ENCODE measurements at places on chromosomes 4 and X.

GRCh38 chr4:84952776-84953175 lies 13.7 kb downstream of the WDFY3 start:
- DNase-seq = no peak

DNA sequence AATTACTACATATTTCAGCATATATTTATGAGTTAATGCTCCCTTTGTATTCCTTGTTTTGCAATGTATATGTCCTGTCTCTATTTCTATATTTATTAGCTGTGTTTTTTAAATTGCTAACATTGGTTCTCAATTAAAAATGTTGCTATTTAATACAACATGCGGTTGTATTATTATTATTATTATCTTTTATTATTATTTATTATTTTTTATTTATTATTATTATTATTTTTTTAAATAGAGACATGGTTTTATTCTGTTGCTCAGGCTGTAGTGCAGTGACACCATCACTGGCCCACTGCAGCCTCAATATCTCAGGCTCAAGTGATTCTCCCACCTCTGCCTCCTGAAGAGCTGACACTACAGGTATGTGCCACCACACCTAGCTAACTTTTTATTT lies 1005.9 kb upstream of the ADGRL3 start:
- no peak for DNase-seq

DNA sequence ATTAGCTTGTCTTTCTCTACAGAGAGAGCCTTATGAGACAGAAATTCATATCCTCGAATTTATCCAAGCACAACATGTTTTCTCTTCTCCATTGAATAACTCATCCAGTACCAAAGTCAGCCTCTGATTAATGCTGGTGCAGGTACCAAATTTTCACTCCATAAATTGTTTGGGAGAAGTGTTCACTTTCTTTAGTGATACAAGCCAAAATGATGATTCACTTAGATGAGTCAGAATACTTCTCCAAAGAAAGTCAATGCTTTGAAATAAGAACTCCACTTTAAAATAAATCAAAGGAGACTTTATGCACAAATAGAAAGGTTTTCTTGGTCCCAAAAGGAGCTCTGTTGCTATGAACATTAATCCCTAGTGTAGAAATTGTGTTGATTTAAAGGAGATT lies 60.2 kb downstream of the MAOB start:
- DNase-seq = no peak

GRCh38 chr4:148704291-148704690 lies 262.1 kb upstream of the NR3C2 start:
- DNase-seq = no peak

GRCh38 chr4:56874923-56875322 lies 32.8 kb upstream of the REST start:
- no peak for DNase-seq

DNA sequence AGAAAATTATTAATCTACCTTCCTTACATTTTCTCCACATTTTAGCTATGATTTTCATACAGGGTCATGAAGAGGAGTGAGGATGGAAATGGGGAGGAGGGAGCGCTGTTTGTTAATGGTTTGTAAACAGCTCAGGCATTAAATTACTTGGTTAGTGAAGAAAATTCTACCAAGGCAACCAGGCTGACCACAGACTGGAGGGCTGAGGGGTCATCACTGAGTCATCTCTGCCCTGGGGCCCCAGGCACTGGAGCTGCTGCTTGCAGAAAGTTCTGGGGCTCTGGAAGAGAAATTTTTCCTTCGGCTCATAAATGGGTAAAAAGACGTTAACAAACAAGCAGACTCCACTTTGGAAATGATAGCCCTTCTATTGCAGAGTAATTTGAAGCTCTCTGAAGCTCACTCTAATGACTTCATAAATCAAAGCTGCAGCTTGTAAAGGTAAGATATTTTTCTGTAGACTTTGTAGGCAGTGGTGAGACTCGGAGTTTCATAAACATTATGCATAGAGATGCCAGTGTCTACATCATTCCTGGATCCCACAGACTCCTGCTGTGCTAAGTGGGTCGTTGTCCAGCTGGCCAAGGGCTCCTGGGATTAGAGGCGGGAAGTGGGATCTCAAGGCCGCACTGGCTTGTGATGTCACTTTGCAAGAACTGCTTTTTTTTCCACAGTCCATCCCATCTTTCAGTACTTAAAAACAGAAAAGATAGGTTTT lies 159.6 kb downstream of the PTTG2 start:
- DNase-seq = no peak

GRCh38 chr4:182741054-182741453 lies 176.1 kb downstream of the DCTD start:
- no peak for DNase-seq

- no peak for DNase-seq
Observed at GRCh38 chrX:10444204-10444603, 176.2 kb downstream of the MID1 start.

DNA sequence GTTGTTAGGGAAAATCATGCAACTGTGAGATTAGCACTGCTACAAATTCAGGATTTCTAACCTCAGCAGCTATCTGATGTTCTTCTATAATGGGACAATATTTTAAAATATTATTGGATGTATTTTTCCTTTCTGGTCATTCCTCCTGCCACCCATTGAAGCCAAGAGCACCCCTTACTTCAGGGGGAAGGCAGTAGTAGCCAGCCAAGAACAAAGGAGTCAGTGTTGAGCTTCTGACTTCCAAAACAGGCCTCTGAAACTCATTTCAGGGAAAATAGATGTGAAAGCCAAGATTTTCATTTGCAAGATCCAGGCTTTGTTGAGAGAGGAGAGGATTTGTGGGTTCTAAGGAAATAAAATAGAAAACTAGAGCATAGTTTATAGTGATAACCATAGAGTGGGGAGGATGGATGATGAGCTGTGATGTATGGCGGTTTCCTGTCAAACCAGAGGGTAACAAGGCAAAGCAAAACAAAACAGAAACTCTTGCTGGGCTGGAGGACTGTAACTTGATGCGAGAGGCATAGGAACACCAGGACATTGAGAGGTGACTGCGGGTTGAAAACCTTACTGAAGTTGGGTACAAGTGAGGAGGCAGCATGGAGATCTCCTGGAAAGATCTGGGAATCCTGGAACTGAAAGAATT lies 173.7 kb upstream of the LEF1 start:
- DNase-seq = peak; percentile 6

DNA sequence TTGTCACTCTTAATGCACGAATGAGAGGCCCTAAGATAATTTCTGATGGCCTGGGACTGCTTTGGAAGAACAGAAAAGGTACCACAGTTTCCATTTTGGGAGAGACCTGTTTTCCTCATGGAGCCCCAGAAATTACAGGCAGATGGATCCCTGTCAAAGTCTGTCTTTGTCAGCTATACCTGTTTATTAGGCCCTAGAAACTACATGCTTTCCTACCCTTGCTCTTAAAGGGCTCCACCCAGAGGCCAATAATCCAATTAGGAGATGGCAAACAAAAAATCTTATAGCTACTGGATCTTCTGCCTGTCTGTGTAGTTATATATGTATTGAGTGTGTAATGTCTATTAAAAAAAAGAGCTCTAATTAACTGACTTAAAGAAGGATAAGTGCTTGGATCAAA lies 141.3 kb downstream of the NR3C2 start:
- DNase-seq = no peak

DNA sequence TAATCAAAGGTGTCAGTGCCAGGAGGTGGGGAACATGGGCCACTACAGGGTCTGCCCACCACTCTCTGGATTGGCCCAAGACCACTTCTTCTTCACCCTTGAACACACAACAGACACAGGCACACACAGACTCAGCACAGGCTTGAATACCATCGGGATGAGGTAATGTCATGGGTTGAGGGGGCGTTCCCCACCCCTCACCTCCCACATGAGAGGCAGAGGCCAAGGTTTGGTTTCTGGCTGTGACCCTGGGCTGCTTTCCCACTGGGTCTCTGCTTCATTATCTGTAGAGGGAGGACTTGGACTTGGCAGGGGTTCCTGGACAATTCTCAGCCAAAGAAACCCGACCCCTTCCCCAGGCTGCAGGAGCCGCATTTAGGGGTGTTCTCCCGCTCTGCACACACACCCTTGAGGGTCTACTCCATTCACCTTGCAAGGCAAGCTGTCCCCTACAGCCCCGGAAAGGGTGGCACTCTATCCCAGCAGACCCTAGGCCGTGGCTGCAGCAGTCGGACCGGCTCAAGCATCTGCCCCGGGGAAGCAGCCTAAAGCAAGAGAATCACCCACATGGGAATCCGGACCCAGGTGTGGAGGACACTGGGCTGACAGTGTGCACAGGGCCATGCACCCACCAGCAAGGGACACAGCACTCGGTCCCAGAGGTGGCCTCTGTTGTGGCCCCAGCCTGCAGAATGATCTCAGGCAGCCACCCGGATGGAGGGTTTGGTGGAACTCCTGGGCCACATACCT lies 62.4 kb downstream of the TRMT44 start:
- DNase-seq = no peak

- no peak for DNase-seq
Observed at GRCh38 chrX:132482632-132483031, 6.2 kb downstream of the MBNL3 start.

DNA sequence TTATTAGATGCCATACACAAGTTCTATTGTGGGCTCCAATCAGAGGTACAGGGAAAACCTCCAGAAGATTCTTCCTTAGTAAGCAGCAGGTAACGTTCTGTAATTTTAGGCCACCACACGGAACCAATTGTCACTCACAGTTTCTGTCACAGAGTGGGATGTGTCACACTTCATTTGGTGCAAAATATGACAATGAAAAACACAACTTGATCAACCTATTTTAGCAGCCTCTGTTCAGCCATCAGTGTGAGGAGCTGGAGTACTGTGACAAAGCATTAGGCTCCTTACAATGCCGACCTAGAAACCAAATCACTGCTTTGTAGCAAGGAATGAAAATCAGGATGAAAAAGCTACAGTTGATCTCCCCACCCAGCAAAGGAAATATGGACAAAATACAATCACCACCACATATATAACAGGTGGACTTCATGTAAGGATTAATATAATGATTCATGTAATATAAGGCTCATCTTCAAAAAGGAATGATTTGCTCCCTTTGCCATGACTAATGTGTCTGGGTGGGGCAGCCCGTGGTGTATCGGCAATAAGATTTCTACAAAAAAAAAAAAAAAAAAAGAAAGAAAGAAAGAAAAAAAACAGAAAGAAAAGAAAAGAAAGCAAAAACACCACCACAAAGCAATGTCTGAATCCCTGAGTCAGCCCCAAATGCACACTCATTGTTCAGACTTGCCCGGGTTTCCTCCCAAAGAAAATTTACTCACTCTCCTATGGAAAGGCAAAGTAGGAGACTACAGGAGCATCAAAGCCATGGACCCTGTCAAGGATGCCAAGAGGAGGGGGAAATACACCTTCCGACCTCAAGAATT lies 36.0 kb downstream of the SLC9A7 start:
- no peak for DNase-seq

DNA sequence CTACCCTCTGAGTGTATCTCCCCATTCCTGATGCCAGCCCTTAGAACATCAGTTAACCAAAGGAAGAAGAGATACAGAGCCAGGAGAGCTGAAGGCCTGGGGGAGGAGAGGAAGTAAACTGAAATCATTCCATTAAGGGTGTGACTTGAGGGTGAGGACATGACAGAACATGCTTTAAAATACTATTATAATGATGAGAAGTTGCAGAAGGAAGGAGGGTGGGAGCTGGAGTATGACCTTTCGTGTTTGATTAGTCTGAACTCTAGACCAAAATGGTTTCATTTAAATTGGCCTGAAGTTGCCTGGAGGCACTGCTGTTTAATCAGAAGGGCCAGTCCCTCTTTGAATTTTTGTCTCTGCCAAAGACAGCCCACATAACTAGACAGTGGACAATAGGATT lies 11.4 kb downstream of the INTS6L start:
- DNase-seq = no peak

DNA sequence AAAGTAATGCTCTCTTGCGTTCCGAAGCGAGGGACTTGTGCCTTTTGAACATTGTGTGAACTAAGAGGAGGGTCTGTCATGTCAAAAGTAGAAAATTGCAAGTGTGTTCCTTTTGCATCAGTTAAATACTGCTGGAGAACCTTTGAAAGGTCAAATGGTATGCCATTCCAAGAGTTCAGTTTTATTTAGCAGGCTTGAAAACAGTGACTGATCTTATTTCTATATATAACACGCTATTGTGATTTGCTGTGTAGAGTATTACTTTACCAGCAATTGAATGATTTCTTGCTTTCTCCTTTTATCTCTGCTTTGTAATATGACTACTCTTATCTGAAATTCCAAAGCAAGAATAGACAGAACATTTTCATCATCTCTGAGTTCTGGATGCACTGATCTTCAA lies at the start of gene TECRL:
Gene TECRL, minus strand, starts transcription at position 151 of the 400 bp plus-strand sequence. Its CDS starts 99 bp downstream, at position 52.
- no peak for DNase-seq

DNA sequence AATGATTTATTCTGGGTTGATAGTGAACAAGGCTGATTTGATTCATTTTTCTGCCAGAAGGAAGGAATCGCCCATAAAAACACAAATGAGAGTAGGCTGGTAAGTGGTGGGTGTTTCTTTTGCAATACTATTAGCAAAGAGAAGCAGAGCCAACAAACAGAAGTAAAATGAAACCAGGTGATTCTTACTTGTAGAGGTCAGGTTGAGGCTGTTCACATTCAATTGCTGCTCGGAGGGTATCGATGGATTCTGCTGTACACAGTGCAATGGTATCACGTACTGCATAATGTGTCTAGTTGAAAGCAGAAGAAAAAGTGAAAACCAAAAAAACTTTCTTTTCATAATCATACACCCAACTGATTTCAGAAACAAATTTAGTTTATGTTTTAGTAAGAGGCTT lies 94.1 kb upstream of the MCF2 start:
- DNase-seq = no peak

- no peak for DNase-seq
Observed at GRCh38 chr4:156109943-156110900, 156.6 kb upstream of the CTSO start.

- DNase-seq = no peak
Observed at GRCh38 chrX:37679888-37680287, 5.7 kb upstream of the XK start.

Measured in activated T-cell treated with anti-CD3 and anti-CD28 coated beads for 4 hours (primary cell).